ENCODE measurements at places on chromosomes 7 and 10. TPM values are rescaled to one million over a fixed set of nuclear protein-coding genes. Genes with fewer than 3 reads are reported as not detected.

DNA sequence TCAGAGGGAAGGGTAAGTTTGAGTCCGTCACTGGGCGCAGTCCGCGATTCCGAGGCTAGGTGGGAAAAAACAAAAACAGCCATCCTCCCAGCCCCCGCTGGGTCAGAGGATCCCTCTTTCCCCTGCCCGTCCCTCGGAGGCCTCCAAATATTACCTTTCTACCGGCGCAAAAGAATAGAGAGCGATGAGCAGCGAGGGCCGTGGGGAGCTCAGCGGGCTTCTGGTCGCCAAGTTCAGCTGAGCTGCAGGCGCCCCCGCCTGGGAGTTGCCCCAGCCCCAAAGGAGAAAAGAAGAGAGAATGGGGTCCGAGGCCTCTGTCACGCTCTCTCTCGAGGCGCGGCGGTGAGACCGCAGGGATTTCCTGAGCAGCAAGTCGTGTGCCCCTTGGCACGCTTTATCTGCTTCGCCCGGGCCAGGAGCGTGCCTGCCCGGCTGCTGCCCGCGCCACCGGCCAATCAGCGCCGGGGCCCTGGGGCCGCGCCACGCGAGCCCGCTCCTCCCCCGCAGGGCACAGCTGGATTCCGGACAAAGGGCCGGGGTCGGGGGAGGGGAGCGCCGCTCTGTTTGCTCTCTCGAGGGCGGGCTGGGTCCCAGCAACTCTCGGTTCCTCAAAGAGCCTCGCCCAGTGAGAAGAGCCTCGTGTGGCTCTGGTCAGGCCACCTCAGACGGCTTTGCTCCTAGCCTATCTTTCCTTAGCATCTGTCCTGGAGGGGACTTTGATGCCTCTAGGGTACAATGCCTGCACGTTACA lies at the start of gene NEUROG3:
Gene NEUROG3, minus strand, starts transcription at position 367 of the 751 bp plus-strand sequence. CDS start 379 bp downstream, outside the sequence.
- H3K27ac ChIP-seq, result no peak within 1 kb of the TSS
- H3K4me3 ChIP-seq, result peak within 1 kb of the TSS; percentile 20
- DNase-seq, result no peak
- peaks cover 8% of the 10 kb centered on the region for H3K4me1 ChIP-seq

DNA sequence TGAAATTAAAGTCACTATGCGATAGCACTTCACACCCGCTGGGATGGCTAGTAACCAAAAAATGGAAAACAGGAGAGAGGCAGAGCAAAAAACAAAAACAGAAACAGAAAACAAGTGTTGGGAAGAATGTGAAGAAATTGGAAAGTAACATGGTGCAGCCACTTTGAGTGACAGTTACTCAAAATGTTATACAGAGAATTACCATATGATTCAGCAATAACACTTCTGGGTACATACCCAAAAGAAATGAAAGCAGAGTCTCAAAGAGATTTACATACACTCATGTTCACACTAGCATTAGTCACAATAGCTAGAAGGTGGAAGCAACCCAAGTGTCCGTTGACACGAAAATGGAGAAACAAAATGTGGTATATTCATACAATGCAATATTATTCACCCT lies 88.6 kb upstream of the KCNIP2 start:
- H3K36me3 ChIP-seq, result peaks cover 14% of the 10 kb centered on the region
- no peaks in the 10 kb centered on the region for H3K27me3 ChIP-seq
- DNase-seq, result no peak
- no peak overlapping the region for H3K27ac ChIP-seq
- peaks cover 19% of the 10 kb centered on the region for H3K4me1 ChIP-seq
- H3K4me3 ChIP-seq, result no peak overlapping the region

- H3K27me3 ChIP-seq, result no peaks in the 10 kb centered on the region
- H3K4me1 ChIP-seq, result peaks cover 12% of the 10 kb centered on the region
- H3K4me3 ChIP-seq, result no peak overlapping the region
- H3K36me3 ChIP-seq, result no peaks in the 10 kb centered on the region
Measured at GRCh38 chr7:116439841-116440549, 59.5 kb upstream of the CAV2 start.

DNA sequence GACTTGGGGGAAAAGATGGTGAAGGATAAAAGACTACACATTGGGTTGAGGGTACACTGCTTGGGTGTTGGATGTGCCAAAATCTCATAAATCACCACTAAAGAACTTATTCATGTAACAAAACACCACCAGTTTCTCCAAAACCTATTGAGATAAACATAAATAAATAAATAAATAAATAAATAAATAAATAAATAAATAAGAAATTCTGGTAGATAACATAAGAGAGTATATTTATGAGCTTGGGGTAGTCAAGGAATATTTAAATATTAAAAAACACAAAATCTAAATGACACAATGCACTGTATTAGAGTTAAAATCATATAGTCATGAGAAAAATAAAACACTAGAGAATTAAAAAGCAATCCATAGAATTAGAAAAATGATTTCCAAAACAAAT lies 333.5 kb upstream of the NRG3 start:
- H3K36me3 ChIP-seq, result no peaks in the 10 kb centered on the region
- no peak overlapping the region for H3K27ac ChIP-seq
- no peak overlapping the region for H3K4me3 ChIP-seq
- H3K27me3 ChIP-seq, result no peaks in the 10 kb centered on the region
- no peak for DNase-seq

The TFEC gene
- total RNA-seq, result 0.49 TPM

DNA sequence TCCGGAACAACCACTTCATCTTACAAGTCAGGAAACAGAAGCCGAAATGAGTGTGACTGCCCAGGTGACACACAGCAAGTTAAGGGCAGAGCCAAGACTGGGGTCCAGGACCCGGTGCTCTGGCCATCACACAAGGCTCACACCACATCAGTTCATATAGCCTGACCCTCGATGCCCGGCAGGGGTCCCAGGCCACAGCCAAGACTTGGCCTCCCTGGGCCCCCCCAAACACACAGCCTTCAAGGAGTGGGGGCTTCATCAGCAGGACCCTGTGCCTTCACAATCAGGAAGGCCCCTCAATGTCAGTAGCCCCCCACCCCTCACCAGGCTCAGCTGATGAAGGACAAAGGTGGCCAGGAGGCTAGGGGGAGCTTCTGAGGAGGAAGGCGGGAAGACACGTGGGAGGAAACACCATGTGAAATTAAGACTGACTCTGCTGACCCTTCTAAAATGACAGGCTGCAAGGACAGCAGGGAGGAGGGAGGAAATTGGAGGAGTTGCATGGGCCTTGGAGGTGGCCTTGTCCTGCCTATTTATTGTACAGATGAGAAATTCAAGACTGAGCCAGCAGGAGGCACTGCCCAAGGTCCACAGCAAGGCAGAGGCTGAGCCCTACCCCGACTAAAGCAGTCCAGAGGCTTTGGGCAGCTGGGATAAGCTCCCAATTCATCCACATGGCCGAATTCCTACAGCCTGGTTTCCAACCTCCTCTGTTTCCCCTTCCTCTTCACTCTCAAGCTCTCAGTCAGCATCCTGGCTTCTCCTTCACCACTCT lies 216.1 kb upstream of the ZMIZ1 start:
- H3K36me3 ChIP-seq, result no peaks in the 10 kb centered on the region
- no peak overlapping the region for H3K27ac ChIP-seq
- DNase-seq, result no peak
- H3K27me3 ChIP-seq, result no peaks in the 10 kb centered on the region

DNA sequence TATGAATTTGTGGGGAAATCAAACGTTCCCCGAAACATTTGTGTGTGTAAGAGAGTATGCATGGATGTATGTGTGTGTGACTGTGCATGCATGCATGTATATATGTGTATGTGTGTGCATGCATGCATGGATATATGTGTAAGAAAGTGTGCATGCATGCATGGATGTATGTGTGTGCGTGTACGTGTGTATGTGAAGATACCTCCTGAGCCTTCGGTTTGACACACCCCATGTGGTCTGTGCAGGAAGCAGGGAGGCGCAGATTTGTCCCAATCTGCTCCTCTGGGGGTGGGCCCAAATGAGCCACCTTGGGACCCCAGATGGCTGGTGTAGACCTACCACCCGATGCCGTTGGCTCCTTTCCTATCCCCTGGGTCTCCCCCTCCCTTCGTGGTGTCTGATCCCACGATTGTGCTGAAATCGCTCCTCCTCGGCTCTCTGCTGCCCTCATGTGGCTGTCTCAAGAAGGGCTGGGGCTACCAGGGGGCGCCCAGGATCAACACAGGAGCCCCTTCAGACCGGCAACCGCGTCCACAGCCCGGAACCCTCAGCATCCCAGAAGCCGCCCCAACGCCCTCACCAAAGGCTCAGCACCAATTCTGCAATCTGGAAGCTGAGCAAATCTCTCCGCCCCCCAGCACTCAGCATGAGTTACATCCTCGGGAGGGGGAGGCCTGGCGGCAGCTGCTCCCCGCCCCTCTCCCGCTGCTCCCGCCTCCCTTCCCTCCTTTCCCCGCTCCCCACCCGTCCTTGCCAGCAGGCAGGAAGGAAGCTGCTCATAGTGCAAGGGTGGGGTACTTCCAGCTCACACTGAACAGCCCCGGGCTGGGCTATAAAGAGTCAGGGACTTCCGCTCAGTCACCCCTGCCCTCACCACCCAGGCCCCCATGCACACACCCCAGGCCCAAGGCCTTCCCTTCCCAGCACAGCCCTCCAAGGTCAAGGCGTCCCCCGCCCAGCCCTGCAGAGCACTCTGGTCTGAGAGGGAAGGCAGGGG lies 2.3 kb upstream of the NOS3 start:
- H3K36me3 ChIP-seq, result no peaks in the 10 kb centered on the region
- H3K27me3 ChIP-seq, result peaks cover 64% of the 10 kb centered on the region
- H3K27ac ChIP-seq, result no peak overlapping the region
- H3K4me3 ChIP-seq, result peak overlapping the region; percentile 41

- peak overlapping the region; percentile 41 for H3K27ac ChIP-seq
- no peak for DNase-seq
- H3K27me3 ChIP-seq, result no peaks in the 10 kb centered on the region
- peaks cover 21% of the 10 kb centered on the region for H3K4me1 ChIP-seq
- H3K36me3 ChIP-seq, result no peaks in the 10 kb centered on the region
Measured at GRCh38 chr7:84085147-84085546, 109.4 kb downstream of the SEMA3A start.

DNA sequence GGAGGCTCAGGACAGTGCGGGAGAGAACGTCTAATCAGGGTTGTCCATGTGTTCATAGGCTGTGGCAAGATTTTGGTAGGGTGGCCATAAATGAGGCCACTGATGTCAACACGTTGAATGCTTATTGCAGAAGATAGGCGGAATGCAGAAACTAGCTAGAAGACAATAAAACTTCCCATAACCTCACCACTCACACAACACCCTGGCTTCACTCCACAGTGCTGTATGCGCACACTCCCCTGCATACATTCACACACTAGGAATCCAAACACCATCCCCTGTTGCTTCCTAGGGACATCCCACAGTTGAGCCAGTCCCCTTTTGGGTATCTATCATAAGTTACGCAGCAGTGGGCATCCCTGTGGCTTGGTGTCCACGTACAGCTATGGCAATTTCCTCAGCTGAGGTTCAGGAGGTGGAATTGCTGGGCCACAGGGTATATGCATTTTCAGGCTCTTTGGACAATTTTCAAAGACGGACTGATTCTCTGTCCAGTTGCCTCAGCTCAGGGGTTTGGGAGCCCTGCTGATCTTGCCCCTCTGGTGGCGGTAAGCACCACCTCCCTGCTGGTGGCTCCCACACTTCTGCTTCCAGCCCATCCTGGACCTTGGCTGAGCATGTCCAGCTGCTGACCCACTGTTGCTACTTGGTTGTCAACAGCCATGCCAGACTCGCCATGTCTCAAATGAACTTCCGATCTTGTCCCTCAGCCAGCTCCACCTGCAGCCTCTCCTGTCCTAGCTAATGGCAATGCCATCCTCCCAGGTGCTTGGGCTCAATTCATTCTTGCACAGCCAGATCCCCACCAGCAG lies 36.4 kb downstream of the CDH23 start:
- H3K27me3 ChIP-seq, result peaks cover 31% of the 10 kb centered on the region
- no peak overlapping the region for H3K4me3 ChIP-seq
- H3K4me1 ChIP-seq, result no peaks in the 10 kb centered on the region
- H3K27ac ChIP-seq, result no peak overlapping the region

DNA sequence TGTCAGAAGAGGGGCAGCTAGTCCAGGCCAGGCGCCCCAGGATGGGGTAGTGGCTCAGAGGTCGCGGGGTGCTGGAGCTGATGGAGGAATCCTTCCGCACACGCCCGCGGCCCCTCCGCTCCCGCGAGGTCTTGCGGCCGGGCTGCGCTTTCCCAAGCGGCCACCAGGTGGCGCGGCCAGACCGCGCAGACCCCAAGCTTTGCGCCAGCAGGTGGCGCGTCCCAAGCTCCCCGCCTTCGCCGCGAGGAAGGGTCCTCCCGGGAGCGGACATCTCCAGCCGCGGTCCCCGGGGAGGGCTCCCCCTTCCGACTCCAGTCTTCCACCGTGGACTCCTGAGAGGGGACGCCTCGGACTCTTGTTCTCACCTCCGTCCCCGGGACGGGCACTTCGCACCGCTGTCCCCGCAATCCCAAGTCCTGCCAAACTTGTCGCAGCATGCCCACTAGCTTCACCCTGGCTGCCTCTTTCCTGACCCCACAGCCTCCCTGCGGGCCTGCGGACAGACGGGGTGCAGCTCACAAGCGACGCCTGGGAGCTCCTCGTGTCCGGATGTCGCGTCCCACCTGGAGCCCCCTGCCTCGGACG lies 19.4 kb downstream of the KCNK18 start:
- H3K4me3 ChIP-seq, result peak overlapping the region; percentile 74
- no peak overlapping the region for H3K27ac ChIP-seq
- no peaks in the 10 kb centered on the region for H3K36me3 ChIP-seq

- H3K27ac ChIP-seq, result no peak overlapping the region
- no peak for DNase-seq
- no peaks in the 10 kb centered on the region for H3K36me3 ChIP-seq
- H3K27me3 ChIP-seq, result no peaks in the 10 kb centered on the region
Measured at GRCh38 chr10:108204528-108205305, 1040.2 kb upstream of the SORCS1 start.

The CC2D2B gene
- total RNA-seq, result 0.78 TPM

The CFAP46 gene
- 3.1 TPM for total RNA-seq

DNA sequence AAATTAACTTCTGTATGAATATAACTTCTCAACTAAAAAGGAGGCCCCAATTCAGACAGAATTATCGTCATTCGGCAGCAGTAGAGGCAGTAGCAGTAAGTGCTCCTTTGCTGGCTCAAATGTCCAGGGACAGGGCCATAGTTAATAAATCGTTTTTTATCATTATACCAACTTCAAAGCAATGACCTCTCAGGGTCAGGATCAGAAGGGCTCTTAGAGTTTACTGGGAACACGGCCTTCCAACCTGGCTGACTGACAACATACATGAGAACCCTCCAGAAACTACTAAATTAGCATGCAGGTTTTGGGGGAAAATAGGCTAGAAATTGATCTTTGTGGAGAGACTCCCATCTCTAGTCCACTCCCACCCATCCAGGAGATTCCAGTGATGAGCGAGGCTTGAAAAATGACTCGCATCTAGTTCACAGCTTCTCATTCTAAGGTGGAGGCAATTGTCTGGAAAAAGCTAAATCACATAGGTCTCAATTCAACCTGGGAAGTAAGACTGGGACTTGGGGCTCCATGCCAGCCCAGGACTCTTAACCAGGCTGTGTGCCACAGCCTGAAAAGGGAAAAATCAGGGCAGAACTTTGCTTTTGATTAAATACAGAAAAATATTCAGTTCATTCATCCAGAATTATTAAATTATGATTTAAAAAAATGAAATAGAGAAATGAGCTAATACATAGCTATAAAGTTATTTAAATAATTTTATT lies 84.6 kb downstream of the ABLIM1 start:
- H3K27ac ChIP-seq, result no peak overlapping the region
- peaks cover 11% of the 10 kb centered on the region for H3K4me1 ChIP-seq
- H3K36me3 ChIP-seq, result no peaks in the 10 kb centered on the region

- H3K4me3 ChIP-seq, result no peak overlapping the region
- peaks cover 3% of the 10 kb centered on the region for H3K4me1 ChIP-seq
- H3K36me3 ChIP-seq, result peaks cover 1% of the 10 kb centered on the region
- DNase-seq, result no peak
- H3K27me3 ChIP-seq, result no peaks in the 10 kb centered on the region
- no peak overlapping the region for H3K27ac ChIP-seq
Measured at GRCh38 chr7:91405092-91405788, 141.0 kb downstream of the FZD1 start.

- H3K4me1 ChIP-seq, result peaks cover 34% of the 10 kb centered on the region
- H3K4me3 ChIP-seq, result no peak overlapping the region
- peaks cover 7% of the 10 kb centered on the region for H3K36me3 ChIP-seq
- DNase-seq, result no peak
Measured at GRCh38 chr7:123727071-123727837, 21.5 kb downstream of the WASL start.

All from mesothelial cell of epicardium (in vitro differentiated cells).